ENCODE measurements at places on chromosomes 7 and 10.

- H3K27ac ChIP-seq, result no peak overlapping the region
- no peaks in the 10 kb centered on the region for H3K27me3 ChIP-seq
- peaks cover 26% of the 10 kb centered on the region for H3K4me1 ChIP-seq
These were observed 36.3 kb downstream of the SLC25A13 start for GRCh38 chr7:96285579-96285978.

DNA sequence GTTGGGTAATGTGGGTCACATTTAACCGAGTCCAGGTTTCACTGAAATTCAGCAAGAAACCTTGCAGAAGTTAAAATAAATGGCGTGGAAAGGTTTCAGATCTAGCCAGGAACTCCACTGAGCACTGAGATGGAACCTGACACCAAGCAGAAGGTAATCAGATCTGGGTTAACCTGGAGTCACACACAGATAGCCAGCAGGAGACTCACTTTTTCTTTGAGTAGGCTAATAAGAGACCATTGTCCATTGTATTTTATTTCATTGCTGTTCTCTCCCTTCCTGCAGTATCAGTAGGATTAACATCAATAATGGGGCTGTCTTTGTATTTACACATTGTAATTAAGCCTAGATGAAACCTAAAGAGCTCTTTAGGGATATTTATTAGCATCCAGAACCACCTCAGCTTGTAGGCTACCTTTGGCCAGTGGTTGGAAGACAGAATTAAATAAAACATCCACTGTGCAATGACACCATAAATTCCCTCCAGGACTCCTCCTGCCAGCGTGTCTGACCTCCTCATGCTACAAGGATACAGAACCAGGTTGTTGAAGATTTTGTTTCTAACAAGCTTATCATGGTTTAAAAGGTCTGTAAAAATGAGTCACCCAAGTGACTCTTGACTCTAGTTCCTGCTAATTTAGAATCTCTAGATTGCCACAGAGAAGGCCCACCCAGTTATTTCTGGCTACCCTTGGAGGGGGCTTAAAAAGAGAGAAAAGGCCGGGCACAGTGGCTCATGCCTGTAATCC, 151.1 kb downstream of the SORCS1 start:
- H3K27me3 ChIP-seq, result no peaks in the 10 kb centered on the region
- no peak overlapping the region for H3K27ac ChIP-seq
- no peaks in the 10 kb centered on the region for H3K36me3 ChIP-seq
- no peak for DNase-seq
- no peaks in the 10 kb centered on the region for H3K4me1 ChIP-seq
- no peak overlapping the region for H3K4me3 ChIP-seq

DNA sequence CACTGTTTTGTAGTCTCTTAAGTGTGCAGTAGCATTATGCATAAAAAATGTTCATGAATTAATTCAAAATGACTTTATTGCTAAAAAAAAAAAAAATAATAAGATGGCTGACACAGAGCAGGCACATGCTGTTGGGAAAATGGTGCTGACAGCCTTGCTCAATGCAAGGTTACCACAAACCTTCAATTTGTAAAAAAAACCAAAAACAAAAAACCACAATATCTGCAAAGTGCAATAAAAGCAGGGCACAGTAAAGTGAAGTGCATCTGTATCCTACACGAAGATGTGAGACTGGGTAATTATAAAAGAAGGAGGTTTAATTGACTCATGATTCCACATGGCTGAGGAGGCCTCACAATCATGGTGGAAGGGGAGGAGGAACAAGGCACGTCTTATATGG, 185.8 kb downstream of the USP6NL start:
- H3K4me3 ChIP-seq, result no peak overlapping the region
- H3K36me3 ChIP-seq, result no peaks in the 10 kb centered on the region
- no peak for DNase-seq
- H3K27ac ChIP-seq, result no peak overlapping the region
- no peaks in the 10 kb centered on the region for H3K27me3 ChIP-seq
- no peaks in the 10 kb centered on the region for H3K4me1 ChIP-seq

- peak overlapping the region; percentile 84 for H3K27ac ChIP-seq
- H3K36me3 ChIP-seq, result no peaks in the 10 kb centered on the region
- H3K4me3 ChIP-seq, result peak overlapping the region; percentile 95
- no peak for DNase-seq
- no peaks in the 10 kb centered on the region for H3K4me1 ChIP-seq
These were observed 821 bp downstream of the SLC35B4 start for GRCh38 chr7:134315679-134316538.

GRCh38 chr7:92835851-92836488, 403 bp downstream of the CDK6 start:
- DNase-seq, result peak; percentile 20
- no peaks in the 10 kb centered on the region for H3K36me3 ChIP-seq
- H3K27ac ChIP-seq, result peak overlapping the region; percentile 89
- no peaks in the 10 kb centered on the region for H3K4me1 ChIP-seq

DNA sequence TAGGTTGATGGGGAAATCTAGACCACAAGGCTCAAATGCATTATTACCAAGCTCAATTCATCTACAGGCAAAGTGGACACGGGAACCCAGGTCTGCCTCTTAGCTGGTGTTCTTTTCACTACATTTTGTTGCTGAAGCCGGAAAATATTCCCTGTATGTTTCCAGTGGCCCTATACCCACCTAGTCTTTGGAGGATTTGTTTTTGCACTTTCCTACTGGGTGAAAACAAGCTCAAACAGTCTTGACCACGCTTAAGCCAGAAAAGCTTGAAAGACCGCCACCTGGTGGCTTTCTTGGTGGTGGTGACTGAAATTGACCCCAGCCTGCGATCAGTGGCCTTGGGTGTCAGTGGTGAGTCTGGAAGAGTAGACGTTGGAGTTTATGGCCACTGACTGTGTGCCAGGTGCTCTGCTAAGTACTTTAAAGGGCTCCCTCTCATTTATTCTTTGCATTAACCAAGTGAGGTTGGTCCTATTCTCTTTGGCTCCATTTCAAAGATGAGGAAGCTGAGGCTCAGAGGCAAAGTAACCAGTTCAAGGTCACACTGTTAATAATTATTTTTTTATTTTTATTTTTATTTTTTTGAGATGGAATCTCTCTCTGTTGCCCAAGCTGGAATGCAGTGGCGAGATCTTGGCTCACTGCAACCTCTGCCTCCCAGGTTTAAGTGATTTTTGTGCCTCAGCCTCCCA, 11.1 kb upstream of the CRTAC1 start:
- H3K27me3 ChIP-seq, result peaks cover 35% of the 10 kb centered on the region
- no peak overlapping the region for H3K27ac ChIP-seq
- no peaks in the 10 kb centered on the region for H3K36me3 ChIP-seq

GRCh38 chr7:94781236-94781635, 125.3 kb upstream of the SGCE start:
- no peak overlapping the region for H3K4me3 ChIP-seq
- DNase-seq, result no peak
- no peaks in the 10 kb centered on the region for H3K27me3 ChIP-seq
- H3K27ac ChIP-seq, result no peak overlapping the region
- no peaks in the 10 kb centered on the region for H3K4me1 ChIP-seq

DNA sequence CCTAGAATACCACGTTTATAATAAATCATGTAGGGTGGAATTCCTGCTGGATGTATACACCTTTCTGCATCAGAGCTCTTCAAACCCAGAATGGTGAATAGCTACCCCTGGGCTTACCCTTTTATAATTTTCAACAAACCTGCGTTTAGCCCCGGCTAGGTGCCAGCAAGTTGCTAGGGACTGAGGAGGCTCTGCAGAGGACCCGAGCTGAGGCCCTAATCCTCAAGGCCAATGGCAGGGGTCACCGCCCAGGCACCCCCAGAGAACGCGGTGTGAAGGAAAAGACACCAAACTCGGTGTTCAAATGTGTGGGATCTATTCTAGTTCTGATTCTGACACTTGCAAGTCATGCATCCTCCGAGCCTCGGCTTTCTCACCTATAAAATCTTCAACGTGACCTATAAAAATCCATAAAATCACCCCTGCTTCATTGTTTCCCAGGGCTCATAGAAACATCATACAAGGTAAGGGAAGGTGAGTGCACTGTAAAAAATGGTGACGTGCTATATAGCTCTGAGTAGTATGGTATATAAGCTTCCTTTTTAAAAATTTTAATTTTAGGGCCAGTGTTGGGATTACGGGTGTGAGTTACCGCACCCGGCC, 2.5 kb upstream of the ANXA11 start:
- peak overlapping the region; percentile 47 for H3K4me3 ChIP-seq
- H3K4me1 ChIP-seq, result peaks cover 42% of the 10 kb centered on the region
- no peak for DNase-seq
- peak overlapping the region; percentile 100 for H3K27ac ChIP-seq
- H3K36me3 ChIP-seq, result no peaks in the 10 kb centered on the region
- no peaks in the 10 kb centered on the region for H3K27me3 ChIP-seq

- no peak overlapping the region for H3K27ac ChIP-seq
- no peak for DNase-seq
- H3K27me3 ChIP-seq, result no peaks in the 10 kb centered on the region
- H3K36me3 ChIP-seq, result no peaks in the 10 kb centered on the region
- H3K4me1 ChIP-seq, result no peaks in the 10 kb centered on the region
These were observed 37.6 kb downstream of the GSAP start for GRCh38 chr7:77378584-77378983.

- no peak overlapping the region for H3K4me3 ChIP-seq
- H3K27ac ChIP-seq, result no peak overlapping the region
- H3K4me1 ChIP-seq, result no peaks in the 10 kb centered on the region
These were observed 111.9 kb upstream of the ADAM12 start for GRCh38 chr10:126500185-126500584.

GRCh38 chr7:8597565-8597964, 164.2 kb downstream of the NXPH1 start:
- no peak overlapping the region for H3K4me3 ChIP-seq
- no peak overlapping the region for H3K27ac ChIP-seq
- no peaks in the 10 kb centered on the region for H3K27me3 ChIP-seq
- no peaks in the 10 kb centered on the region for H3K36me3 ChIP-seq

DNA sequence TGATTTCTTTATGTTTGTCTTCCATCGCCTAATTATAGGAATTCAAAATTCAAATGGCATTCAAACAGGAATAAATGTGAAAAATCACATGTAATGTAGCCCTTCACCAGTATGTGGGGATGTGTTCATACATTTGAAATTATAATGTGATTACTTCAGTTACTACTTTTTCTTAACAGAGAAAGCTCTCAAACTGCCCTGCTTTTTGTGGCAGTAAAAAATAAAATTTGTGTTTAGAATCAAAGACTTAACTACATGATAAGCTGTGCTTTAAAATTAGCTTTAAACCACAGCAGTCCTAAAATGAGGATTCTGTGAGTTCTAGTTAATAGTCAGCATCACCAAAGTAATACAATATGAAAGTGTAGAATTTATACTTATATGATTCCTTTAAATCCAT, 7.8 kb upstream of the HERC4 start:
- no peak overlapping the region for H3K27ac ChIP-seq
- no peaks in the 10 kb centered on the region for H3K4me1 ChIP-seq
- no peak for DNase-seq
- H3K36me3 ChIP-seq, result no peaks in the 10 kb centered on the region
- no peak overlapping the region for H3K4me3 ChIP-seq
- H3K27me3 ChIP-seq, result no peaks in the 10 kb centered on the region

GRCh38 chr7:84612981-84613681, 418.5 kb upstream of the SEMA3A start:
- H3K36me3 ChIP-seq, result no peaks in the 10 kb centered on the region
- no peak overlapping the region for H3K27ac ChIP-seq
- H3K4me1 ChIP-seq, result no peaks in the 10 kb centered on the region

GRCh38 chr7:30450240-30450982, 28.2 kb downstream of the NOD1 start:
- H3K4me1 ChIP-seq, result peaks cover 18% of the 10 kb centered on the region
- no peak overlapping the region for H3K27ac ChIP-seq
- peaks cover 98% of the 10 kb centered on the region for H3K36me3 ChIP-seq
- no peak overlapping the region for H3K4me3 ChIP-seq
- no peaks in the 10 kb centered on the region for H3K27me3 ChIP-seq
- no peak for DNase-seq

- H3K4me1 ChIP-seq, result peaks cover 39% of the 10 kb centered on the region
- H3K27ac ChIP-seq, result no peak overlapping the region
- no peak overlapping the region for H3K4me3 ChIP-seq
- H3K36me3 ChIP-seq, result no peaks in the 10 kb centered on the region
- no peaks in the 10 kb centered on the region for H3K27me3 ChIP-seq
These were observed 113.6 kb upstream of the RET start for GRCh38 chr10:42963312-42963711.

GRCh38 chr7:109387530-109387929, 817.9 kb downstream of the DNAJB9 start:
- H3K36me3 ChIP-seq, result no peaks in the 10 kb centered on the region
- H3K4me3 ChIP-seq, result no peak overlapping the region
- H3K27ac ChIP-seq, result no peak overlapping the region
- no peaks in the 10 kb centered on the region for H3K4me1 ChIP-seq
- peak; percentile 4 for DNase-seq

DNA sequence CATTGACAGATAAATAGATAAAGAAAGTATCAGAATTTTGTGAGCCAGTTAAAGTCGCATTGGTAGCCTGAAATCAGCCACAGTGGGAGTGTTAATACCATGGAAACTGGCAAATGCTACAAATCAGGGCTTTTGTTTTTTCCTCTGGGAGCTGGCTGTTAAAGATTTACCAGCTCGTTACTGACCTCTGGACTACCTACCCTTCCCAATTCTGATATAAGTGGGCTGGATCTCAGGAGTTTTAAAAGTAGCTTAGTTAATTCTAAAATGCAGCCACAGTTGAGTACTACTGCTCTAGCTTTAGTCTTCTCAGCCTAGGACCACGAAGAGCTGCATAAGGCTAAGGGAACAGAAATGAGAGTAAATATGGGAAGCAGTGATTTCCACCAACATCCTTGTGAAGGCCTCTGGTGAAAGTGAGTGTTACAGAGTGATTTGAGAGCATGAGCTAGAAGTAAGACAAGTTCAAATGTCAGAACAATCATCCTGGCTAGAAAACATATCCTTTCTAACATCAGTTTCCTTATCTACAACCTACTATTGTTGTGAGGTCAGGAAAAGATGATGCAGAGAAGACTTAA, 53.2 kb downstream of the A1CF start:
- no peaks in the 10 kb centered on the region for H3K27me3 ChIP-seq
- no peak overlapping the region for H3K4me3 ChIP-seq
- no peak for DNase-seq
- H3K27ac ChIP-seq, result no peak overlapping the region
- H3K4me1 ChIP-seq, result no peaks in the 10 kb centered on the region

DNA sequence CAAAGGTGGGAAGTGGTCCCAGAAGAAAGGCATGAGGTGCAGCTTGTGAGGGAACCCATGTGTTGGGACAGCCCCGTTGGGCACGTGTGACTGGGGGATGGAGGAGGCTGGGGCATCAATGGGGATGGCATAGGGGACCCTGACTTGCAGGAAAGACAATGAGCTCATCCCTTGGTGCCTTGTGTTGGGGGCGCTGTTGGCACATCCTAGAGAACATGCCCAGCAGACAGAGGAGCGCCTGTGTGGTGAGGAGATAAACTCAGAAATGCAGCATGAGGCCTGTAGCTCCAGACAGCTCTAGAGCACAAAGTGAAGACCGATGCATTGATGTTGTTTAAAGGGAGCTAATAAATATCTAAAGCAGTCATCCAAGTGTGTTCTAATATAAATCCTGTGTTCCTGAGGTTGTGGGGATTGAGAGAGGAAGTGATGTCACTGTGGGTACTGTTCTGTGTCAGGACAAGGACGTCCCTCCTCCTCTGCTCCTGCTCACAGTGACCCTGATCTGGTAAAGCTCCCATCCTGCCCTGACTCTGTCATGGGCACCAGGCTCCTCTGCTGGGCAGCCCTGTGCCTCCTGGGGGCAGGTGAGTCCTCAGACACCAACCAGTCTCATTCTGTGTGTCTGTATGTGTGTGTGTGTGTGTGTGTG, 126.1 kb upstream of the PRSS58 start:
- no peak overlapping the region for H3K4me3 ChIP-seq
- peak overlapping the region; percentile 54 for H3K27ac ChIP-seq
- no peaks in the 10 kb centered on the region for H3K4me1 ChIP-seq
- H3K36me3 ChIP-seq, result no peaks in the 10 kb centered on the region
- H3K27me3 ChIP-seq, result no peaks in the 10 kb centered on the region

GRCh38 chr7:75756991-75757676, 14.9 kb downstream of the CCL26 start:
- no peak overlapping the region for H3K4me3 ChIP-seq
- no peaks in the 10 kb centered on the region for H3K27me3 ChIP-seq
- DNase-seq, result peak; percentile 17

Data from heart right ventricle (tissue), 16 donors.